Small intestine (tissue), 16 donors: ENCODE measurements at places on chromosomes 12 and 14.

- DNase-seq = no peak
These were observed 70.8 kb downstream of the ZFC3H1 start for GRCh38 chr12:71592841-71593240.

GRCh38 chr14:92719890-92720323, 28.5 kb downstream of the LGMN start:
- DNase-seq = peak; percentile 98

DNA sequence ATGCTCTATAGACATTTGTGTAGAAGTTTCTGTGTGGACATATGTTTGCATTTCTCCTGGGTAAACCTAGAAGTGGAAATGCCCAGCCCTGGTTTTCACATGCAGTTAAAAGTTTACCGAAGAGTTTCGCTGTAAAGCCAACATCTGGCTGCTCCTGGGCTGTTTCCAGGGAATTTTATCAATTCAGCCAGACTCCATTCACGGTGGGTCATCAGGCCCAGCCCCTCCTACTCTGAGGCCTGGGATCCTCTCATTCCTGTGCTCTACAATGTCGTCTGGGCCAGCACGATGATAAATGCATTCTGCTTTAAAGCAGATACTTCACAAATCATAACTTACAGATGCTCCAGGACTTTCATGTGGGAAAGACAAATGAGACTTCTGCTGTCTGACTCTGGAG, 7.1 kb downstream of the NUAK1 start:
- no peak for DNase-seq

GRCh38 chr14:23117371-23118020, 1.6 kb downstream of the CEBPE start:
- no peak for DNase-seq

DNA sequence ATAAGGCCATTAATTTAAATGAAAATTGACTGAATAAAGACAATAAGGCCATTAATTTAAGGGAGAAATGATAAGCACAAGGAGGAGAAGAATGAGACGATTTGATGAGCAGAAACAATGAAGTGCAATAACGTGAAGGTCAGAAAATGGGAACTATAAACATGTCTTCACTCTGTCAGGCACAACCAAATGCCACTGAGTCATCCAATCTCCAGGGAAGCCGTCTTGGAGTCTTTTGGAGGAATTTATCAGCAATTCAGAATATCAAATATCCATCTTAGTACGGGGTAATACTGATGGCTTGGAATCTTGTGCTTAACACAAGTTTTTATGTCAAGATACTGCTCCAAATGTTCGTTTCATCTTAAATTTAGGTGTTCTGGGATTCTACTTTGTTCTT, 159.9 kb downstream of the CAPZA3 start:
- DNase-seq = no peak

GRCh38 chr14:95320955-95321600, 1.4 kb upstream of the CLMN start:
- no peak for DNase-seq

DNA sequence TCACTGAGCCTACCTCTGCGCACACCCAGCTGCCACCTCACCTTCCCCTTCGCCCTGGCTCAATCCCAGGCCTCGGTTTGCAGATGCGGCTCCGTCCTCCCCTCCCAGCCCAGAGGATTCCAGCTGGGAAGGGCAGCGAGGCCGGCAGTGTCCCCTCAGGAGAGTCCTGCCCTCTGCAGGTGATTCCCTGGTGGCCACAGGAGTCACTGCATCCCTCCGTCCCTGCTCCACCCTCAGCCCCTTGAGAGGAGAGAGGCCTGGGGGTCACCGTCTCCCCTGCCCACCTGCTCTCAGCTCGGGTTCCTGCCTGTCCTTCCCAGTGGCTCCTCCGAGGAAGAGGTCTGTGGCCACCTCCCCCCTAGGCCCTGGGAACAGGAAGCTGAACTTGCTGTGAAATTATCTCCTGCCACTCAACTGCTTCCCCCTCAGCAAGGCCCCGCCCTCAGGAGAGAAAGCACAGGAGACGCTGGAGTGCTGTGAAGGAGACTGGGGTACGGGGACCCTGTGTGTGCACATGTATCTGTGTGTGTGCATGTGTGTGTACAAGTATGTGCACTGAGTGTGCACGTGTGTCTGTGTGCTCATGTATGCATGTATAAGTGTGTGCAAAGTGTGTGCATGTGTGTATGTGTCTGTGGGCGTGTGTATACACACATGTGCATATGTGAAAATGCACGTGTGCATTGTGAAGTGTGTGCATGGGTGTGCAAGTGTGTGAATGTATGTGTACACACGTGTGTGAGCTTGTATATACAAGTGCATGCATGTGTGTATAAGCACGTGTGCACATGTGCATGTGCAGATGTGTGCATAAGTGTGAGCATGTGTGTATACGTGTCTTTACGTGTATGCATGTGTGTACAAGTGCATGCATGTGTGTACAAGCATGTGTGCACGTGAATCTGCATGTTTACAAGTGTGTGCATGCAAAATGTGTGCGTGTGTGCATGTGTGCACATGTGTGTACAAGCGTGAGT, 13.2 kb upstream of the GALNT9 start:
- DNase-seq = no peak

- DNase-seq = peak; percentile 71
These were observed 71.9 kb downstream of the DYRK2 start for GRCh38 chr12:67720351-67720856.

DNA sequence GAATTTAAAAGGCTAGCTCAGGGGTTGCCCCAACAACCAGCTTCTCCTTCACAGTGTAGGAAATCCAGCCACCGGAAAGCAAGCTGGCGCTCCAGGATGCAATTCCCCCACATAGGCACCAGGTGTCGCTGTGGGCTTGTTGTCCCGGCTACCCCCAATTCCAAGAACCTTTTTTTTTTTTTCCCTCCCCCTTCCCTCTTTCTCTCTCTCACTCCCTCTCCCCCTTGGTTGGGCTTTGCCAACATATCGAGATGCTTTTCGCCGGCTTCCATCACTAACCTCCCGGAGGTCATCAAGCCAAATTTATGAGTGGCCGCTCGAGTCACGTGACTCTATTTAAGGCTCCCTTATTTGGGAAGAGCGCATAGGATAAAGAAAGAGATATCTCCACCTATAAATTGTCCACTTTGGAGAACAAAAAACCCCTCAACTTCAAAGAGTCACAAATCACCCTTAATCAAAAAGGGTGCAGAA, at the start of gene HOXC5:
TSS of gene HOXC5 (plus strand) at position 424 of the 474 bp plus-strand sequence. CDS start 73 bp downstream, outside the sequence.
- peak; percentile 62 for DNase-seq

- no peak for DNase-seq
These were observed 170.9 kb downstream of the SLC6A15 start for GRCh38 chr12:84741692-84742091.
